ENCODE measurements at places on chromosomes 2 and 18.

- no peak overlapping the region for H3K27ac ChIP-seq
- H3K36me3 ChIP-seq, result no peaks in the 10 kb centered on the region
- no peaks in the 10 kb centered on the region for H3K27me3 ChIP-seq
- no peak overlapping the region for H3K4me3 ChIP-seq
- no peaks in the 10 kb centered on the region for H3K4me1 ChIP-seq
These were observed 46.2 kb downstream of the COL4A4 start for GRCh38 chr2:227117852-227118251.

DNA sequence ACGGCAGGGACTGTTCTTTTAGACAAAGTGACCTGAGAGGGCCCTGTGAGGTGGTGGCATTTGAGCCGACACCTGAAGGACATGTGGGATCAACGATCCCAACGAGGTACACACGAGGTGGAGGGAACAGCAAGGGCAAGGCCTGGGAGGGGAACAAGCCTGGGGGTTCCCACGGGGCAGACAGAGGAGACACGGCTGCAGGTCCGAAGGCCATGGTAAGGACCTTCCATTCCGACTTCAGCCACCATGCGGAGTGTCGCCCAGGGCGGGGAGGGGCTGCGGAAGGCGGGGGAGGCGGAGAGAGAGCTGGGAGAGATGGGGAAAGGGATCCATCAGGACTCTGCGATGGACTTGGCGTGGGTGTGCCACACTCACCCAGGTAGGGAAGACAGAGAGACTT, 151.8 kb downstream of the HDAC4 start:
- no peak for DNase-seq
- no peak overlapping the region for H3K4me3 ChIP-seq
- no peaks in the 10 kb centered on the region for H3K27me3 ChIP-seq
- H3K27ac ChIP-seq, result no peak overlapping the region

DNA sequence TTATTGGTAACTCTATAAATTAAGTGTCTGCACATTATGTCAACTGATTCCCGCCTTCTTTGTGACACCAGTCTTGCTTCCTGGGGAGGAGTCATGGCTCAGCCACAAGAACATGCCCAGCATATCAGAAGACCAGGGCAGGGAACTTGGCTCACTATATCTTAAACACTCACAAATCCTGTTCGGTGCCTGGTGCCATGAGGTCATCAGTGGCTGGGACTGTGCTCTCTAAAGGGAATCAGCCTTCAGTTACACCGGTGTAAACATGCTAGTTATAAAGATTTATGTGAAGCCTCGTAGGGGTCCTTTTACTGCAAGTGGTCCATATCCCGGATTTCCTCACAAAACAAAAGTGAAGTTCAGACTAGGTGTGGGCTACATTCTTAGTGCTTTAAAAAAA, 73.1 kb upstream of the ZNF521 start:
- H3K27ac ChIP-seq, result no peak overlapping the region
- H3K27me3 ChIP-seq, result no peaks in the 10 kb centered on the region
- no peaks in the 10 kb centered on the region for H3K36me3 ChIP-seq

- no peak for DNase-seq
- H3K4me1 ChIP-seq, result no peaks in the 10 kb centered on the region
- no peak overlapping the region for H3K4me3 ChIP-seq
These were observed 54.2 kb downstream of the ZCCHC2 start for GRCh38 chr18:62576845-62577512.

GRCh38 chr2:232521959-232522622, 1.9 kb downstream of the PRSS56 start:
- H3K27ac ChIP-seq, result no peak overlapping the region
- H3K4me3 ChIP-seq, result peak overlapping the region; percentile 52
- H3K36me3 ChIP-seq, result no peaks in the 10 kb centered on the region
- peaks cover 27% of the 10 kb centered on the region for H3K4me1 ChIP-seq
- peaks cover 40% of the 10 kb centered on the region for H3K27me3 ChIP-seq

GRCh38 chr2:20526708-20527107, 79.8 kb downstream of the RHOB start:
- no peak for DNase-seq
- no peak overlapping the region for H3K4me3 ChIP-seq
- H3K4me1 ChIP-seq, result no peaks in the 10 kb centered on the region
- H3K36me3 ChIP-seq, result no peaks in the 10 kb centered on the region
- H3K27ac ChIP-seq, result no peak overlapping the region

DNA sequence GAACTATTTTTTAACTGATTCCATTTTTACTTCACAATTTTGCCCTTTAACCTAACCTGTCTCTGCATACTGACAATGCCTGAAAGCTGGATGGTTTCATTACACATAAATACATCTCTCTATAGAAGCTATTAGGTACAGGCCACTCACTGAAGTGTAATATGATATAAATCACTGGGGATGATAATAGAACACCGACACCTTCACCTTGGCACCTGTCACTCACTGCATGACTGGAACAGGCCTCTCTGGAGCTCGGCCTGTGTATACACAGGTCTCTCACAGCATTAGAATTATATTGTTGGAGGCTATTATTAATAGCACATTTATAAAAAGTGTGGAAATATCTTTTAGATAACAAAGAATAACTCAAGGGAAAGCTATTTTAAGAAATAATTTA, 138.2 kb downstream of the TMEM131 start:
- H3K36me3 ChIP-seq, result peaks cover 12% of the 10 kb centered on the region
- no peak overlapping the region for H3K4me3 ChIP-seq
- no peaks in the 10 kb centered on the region for H3K4me1 ChIP-seq
- no peak overlapping the region for H3K27ac ChIP-seq
- no peak for DNase-seq
- H3K27me3 ChIP-seq, result no peaks in the 10 kb centered on the region

DNA sequence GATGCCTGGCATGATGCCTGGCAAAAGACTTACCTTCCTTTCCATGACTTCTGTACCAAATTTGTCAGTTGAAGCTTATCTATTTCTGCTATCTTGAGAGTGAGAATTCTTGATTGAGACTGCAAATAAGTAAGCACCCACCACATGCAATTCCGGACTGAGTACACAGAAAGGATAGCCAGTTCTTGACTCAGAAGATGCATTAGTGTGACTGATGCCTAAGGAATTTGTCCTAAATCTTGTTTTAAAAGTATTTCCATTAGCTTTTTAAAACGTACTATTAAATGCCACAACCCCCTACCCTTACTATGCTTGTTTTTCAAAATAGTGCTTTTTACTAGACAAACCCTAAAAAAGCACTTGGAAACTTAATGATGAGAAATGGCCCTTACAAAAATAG, 545 bp downstream of the MPP4 start:
- no peaks in the 10 kb centered on the region for H3K27me3 ChIP-seq
- no peak overlapping the region for H3K27ac ChIP-seq
- H3K36me3 ChIP-seq, result no peaks in the 10 kb centered on the region
- no peaks in the 10 kb centered on the region for H3K4me1 ChIP-seq
- no peak overlapping the region for H3K4me3 ChIP-seq

DNA sequence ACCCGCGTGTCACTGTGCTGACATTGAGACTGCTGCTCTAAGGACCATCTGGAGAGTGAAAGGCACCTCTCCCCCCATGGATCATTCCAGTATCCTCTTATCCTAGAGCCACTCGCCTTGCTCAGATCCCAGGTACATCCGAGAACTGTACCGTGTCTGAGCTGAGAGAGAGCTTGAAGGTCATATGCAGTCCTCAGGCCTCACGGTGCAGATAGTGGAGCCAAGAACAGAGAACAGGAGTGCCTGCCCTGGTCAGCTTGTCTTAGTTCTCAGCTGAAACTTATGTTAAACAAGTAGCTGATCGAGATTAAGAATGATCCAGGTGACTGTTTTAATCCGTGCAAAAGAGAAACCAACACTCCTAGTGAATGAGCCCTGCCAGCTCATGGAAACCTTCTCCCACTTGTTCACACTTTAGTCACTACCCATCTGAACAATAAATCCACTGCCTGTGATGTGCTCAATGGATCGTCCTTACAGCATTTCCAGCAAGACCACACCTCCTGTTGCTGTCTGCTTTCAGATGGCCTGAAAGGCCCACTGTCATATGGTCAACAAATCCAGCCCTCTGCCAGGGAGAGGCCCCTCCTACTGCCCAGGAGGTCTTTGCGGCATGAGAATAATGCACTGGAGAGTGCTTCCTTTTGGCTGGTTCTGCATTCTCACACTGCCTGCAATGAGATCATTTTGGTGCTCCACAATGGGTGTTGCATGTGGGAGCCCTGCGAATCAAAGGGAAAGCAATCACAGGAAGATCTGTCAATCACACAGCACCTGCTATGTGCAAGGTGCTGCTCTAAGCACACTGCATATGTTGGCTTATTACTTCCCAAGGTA, 43.7 kb upstream of the APCDD1 start:
- H3K27ac ChIP-seq, result no peak overlapping the region
- no peaks in the 10 kb centered on the region for H3K4me1 ChIP-seq
- H3K36me3 ChIP-seq, result no peaks in the 10 kb centered on the region

- no peak overlapping the region for H3K4me3 ChIP-seq
- H3K27ac ChIP-seq, result no peak overlapping the region
- no peaks in the 10 kb centered on the region for H3K36me3 ChIP-seq
- no peaks in the 10 kb centered on the region for H3K27me3 ChIP-seq
- DNase-seq, result no peak
These were observed 59.0 kb downstream of the TPGS2 start for GRCh38 chr18:36769611-36770314.

DNA sequence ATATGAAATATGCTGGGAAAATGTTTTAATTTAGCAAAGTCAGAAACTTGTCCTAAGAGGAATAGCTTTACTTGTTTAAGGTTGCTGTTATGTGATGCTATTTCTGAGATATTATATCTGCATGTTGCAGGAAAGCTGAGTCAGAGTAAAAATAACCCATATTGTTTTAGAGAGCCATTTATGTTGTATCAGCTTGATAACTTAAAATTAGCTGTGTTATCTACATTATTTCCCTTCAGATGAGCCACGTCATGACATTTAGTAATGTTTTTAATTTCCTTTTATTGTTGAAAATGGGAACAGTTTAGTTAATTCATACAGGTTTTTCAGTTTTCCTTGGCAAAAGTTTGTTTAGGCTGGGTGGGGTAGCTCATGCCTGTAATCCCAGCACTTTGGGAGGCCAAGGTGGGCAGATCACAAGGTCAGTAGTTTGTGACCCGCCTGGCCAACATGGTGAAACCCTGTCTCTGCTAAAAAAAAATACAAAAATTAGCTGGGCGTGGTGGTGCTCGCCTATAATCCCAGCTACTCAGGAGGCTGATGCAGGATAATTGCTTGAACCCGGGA, 55.8 kb downstream of the TTC27 start:
- H3K4me1 ChIP-seq, result no peaks in the 10 kb centered on the region
- no peaks in the 10 kb centered on the region for H3K27me3 ChIP-seq
- H3K27ac ChIP-seq, result no peak overlapping the region
- peaks cover 16% of the 10 kb centered on the region for H3K36me3 ChIP-seq

- no peak overlapping the region for H3K27ac ChIP-seq
- no peaks in the 10 kb centered on the region for H3K27me3 ChIP-seq
- no peaks in the 10 kb centered on the region for H3K4me1 ChIP-seq
- H3K4me3 ChIP-seq, result no peak overlapping the region
These were observed 123.7 kb downstream of the DIS3L2 start for GRCh38 chr2:232085164-232085563.

GRCh38 chr18:424071-424661, 76.3 kb downstream of the COLEC12 start:
- no peak overlapping the region for H3K27ac ChIP-seq
- H3K27me3 ChIP-seq, result no peaks in the 10 kb centered on the region

DNA sequence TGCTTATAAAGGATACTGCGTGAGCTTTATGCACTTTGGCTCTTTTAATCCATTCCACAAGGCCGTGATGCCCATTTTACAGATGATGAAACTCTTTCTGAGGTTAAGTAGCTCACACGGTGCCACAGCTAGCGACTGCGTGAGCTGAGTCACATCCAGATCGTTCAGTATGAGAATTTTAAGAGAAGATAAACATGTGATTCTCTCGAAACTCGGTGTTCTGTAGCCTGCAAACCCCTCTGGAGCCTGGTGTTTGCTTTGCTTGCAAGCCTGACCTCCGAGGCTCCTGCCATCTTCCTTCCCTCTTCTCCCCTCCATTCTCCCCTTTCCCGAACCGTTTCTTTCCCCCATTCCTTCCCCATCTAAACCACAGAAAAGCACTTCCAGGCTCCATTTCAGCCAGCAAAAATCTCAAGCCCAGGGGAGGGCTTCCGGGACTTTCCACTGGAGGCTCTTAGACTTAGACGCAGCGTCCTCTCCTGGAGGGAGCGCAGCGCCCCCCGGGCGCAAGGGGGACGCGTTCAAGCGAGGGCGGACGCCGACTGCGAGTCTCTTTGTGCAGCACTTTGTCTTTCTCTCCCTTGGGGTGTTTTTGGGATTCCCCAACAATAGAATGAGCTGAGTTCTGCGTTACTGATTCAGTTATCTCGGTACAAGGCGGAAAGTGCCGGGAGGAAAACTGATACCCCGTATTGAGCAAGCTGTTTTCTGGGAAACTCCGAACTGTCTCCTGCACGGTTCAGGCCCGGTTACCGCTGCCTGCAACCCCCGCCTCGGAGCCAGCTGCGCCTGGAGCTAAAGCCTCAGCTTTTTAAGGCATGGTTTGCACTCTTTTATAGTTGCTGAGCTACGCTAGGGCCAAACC, 38.0 kb downstream of the CYP1B1 start:
- peaks cover 4% of the 10 kb centered on the region for H3K27me3 ChIP-seq
- no peak overlapping the region for H3K4me3 ChIP-seq
- no peak for DNase-seq
- no peak overlapping the region for H3K27ac ChIP-seq
- H3K4me1 ChIP-seq, result peaks cover 7% of the 10 kb centered on the region

DNA sequence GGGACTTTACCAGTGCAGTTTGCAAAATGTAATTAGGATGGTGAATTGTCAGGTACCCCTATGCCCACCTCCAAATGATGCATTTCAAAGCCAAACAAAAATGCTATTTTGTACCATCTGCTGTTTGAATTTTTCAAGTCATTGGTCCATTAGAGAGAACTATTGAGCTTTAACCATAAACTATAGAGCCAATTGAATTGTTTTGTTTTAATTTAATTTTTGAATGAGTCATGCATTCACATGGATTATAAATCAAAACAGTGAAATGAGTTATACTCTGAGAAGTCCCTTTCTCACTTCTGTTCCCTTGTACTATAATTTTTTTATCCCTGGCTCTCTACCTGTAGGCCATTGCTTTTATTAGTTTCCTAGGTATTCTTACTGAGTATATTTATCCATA, 140.6 kb upstream of the LYPD6 start:
- no peak for DNase-seq
- H3K4me3 ChIP-seq, result no peak overlapping the region
- no peaks in the 10 kb centered on the region for H3K27me3 ChIP-seq
- H3K27ac ChIP-seq, result no peak overlapping the region
- no peaks in the 10 kb centered on the region for H3K36me3 ChIP-seq
- no peaks in the 10 kb centered on the region for H3K4me1 ChIP-seq

- no peak for DNase-seq
- H3K36me3 ChIP-seq, result no peaks in the 10 kb centered on the region
- H3K27ac ChIP-seq, result no peak overlapping the region
These were observed 63.0 kb downstream of the RHBDD1 start for GRCh38 chr2:226898897-226899296.

- DNase-seq, result no peak
- no peak overlapping the region for H3K27ac ChIP-seq
- H3K36me3 ChIP-seq, result no peaks in the 10 kb centered on the region
- H3K4me3 ChIP-seq, result no peak overlapping the region
These were observed 73.1 kb downstream of the MAPRE2 start for GRCh38 chr18:35114305-35114704.

- no peaks in the 10 kb centered on the region for H3K4me1 ChIP-seq
- H3K4me3 ChIP-seq, result no peak overlapping the region
- no peak for DNase-seq
- no peak overlapping the region for H3K27ac ChIP-seq
These were observed 68.3 kb downstream of the TNS1 start for GRCh38 chr2:217934321-217935131.
